Forelimb muscle (tissue), 1 donor: ENCODE measurements at places on chromosomes 3 and 15.

DNA sequence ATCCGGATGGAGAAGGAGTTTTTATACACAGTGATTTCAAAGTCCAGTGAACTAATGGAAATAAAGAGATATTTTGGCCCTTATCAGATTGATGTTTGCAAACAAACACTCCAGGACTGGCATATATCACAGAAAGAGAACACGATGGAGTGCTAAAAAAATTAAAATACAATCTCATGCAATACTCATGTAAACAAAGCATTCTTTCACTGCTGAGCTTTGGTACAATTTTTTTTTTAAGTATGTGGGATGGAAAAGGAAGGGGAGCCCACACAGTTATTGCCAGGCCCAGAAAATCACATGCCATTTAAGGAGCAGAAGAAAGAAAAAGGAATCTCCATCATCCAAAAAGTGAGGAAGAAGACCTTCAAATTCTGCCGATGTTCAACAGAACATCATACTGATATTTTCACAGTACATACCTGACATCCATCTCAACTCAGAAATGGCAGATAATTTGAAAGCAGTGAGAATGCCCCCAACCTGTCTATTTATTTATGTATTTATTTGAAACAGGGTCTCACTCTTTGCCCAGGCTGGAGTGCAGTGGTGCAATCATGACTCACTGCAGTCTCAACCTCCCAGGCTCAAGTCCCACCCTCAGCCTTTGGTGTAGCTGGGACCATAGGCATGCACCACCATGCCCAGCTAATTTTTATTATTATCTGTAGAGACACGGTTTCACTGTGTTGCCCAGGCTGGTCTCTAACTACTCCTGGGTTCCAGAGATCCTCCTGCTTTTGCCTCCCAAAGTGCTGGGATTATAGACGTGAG is 107.5 kb upstream of the SLC2A2 start:
- DNase-seq: no peak

GRCh38 chr3:194830401-194830800 is 144.7 kb downstream of the FAM43A start:
- no peak for DNase-seq

DNA sequence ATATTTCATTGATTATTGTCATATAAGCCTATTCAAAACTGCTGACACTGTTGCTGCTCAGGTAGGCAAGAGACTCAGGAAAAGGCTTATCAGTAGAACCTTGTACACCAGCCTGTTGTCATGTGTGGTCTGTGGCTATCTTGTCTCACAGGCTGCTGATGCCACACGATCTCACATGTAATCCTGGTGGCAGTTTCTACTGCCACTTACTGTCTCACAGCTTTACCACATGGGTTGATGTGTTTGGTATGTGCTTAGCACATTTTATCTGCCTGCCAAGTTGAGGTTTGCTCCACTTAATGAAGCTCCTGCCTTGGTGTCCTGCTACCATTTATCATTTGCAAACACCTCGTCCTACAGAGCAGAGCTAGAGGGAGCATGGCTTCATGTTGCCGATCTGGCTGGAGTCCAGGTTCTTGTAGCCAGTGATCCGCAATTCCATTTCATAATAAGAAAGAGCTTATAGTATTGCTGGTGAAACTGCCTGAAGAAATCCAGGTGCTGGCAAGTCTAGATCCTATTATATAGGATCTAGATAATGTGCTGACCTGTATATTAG is 637.9 kb downstream of the NLGN1 start:
- no peak for DNase-seq

DNA sequence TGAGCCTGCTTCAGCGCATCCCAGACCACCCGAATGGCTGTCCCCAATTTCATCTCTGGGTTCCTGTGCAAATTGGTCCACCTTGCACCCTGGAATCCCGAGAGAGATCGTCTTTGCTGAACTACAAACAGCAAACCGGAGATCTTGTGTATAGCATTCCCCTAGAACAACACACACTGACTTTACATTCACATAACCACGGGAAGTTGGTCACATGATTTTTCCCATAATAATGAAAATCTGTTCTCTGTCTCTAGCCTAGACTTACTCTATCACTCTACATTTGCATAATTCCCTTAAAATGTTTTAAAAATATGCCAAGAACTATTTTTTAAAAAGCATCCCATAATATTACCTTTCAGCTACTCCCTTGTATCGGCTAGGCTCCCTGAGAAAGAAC is 34.6 kb downstream of the CTSH start:
- DNase-seq: no peak

GRCh38 chr3:38137615-38138348 is 679 bp upstream of the MYD88 start:
- no peak for DNase-seq

DNA sequence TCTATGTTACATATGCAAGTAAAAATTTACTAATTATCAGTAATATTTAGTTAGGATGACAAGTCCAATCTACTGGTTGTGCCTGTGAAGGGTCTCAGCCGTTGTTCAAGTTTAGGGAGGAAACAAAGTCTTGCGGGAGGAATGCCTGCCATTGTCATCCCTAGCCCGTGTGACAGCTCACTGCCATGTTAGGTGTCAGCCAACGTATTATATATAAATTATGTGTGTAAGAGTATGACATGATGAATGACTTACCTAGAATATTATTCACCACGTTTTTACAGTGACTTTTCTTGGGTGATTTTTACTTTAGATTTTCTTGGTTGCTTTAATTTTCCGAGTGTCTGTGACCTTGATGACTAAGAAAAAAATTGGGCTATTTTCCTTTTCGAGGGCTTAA is 614.4 kb upstream of the MDFIC2 start:
- DNase-seq: no peak

DNA sequence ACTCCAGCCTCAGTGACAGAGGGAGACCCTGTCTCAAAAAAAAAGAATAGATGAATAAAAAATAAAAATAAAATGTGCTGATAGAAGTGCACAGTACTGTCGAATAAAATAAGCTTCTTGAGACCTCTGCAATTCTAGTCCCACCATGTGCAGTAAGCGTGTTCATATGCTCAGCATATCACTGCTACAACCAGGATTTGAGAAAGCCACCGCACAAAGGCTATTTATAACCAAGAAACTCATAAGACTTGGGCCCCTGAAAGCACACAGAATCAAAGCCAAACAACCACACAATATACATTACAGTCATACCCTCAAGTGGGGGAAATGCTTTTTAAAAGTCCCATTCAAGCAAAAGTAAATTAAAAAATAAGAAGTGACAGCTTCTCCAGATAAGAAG is 56.5 kb upstream of the FXR1 start:
- no peak for DNase-seq
